Activated CD4-positive, alpha-beta T cell treated with anti-CD3 and anti-CD28 coated beads for 1 hour (primary cell): ENCODE measurements at places on chromosomes 1 and 21.

GRCh38 chr1:226051365-226051764 is 11.2 kb upstream of the H3-3A start:
- no peak for DNase-seq

DNA sequence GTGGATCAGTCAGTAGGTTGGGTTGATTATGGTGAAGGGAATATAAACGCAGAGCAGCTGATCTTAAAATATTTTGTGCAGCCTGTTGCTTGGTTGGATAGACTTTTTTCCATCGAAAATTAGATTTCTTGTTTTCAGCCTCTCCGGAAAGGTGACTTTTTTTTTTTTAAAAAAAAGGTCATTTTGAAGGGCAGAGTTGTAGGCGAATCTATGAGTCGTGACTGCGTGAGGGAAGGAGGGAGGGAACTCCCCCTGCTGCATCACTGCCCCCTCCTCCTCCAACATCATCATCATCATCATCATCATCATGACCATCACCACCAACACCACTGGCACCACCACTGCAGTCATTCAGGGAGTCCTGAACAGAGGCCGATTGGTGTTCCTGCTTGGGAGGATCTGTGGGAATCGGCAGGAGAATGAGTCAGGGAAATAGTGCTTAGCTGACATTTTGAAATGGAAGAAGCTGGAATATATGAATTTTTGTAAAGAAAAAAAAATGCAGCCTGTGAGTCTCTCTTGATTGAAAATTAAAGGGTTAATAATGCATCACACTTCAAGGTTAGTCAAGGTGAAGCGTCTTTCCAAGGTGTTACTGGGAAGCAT is 1.2 kb downstream of the ATP1B1 start:
- DNase-seq, result no peak

DNA sequence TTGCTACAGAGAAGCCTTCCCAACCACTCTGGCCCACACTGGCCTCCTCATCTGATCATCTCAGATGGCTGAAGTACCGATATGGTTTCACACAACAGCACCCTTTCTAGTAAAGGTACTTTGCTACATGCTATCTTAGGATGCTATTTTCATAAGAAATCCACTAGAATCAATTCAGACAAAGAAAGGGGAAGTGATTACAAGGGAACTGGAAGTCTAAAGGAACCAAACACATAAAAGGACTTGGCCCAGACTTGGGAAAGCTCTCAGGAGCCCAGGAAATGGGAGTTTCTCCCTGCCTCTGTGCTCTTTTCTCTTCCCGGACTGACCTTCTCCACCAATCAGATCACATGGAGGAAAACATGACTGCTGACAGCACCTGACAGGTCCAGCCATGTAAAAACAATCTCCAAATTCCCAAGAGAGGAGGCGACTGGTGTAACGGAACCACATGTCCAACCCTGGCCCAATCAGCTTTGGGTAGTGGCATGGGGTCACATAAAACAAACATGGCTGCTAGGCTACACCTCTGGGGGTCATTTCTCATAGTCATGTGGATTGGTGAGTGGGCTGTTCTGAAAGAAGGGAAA is 12.7 kb upstream of the FOXE3 start:
- DNase-seq, result no peak

DNA sequence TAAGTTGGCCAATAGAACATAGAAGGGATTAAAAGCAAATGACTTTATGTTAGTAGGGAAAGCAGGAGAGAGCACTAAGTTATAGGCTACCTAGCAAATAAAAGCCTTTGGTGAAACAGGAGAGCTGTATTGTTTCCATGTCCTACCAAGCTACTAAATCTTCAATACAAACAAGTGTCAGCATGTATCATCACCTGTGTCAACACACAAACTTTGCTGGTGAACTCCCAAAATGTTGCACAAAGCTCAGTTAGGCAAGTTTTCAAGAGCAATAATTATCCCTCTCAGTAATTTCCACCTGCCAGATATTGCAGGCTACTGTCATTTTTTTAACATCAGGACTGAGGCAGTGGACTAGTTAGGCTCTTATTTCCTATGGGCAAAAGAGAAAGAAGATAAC is 77.7 kb upstream of the ADAM30 start:
- DNase-seq, result no peak

DNA sequence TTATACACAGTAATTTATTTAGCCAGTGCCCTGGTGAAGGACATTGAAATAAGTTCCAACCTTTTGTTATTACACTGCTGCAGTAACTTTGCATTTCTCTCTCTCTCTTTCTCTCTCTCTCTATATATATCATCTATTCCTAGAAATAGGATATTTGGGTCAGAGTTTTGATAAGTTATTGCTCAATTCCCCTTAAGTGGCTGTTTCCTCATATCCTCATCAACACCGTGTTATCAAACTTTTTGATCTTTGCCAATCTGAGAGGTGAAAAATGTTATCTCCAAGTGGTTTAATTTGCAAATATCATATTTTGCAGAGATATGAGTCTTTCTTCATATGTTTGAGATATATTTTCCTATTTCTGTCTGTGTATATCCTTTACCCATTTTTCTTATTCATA is 1.6 kb upstream of the SRSF4 start:
- DNase-seq, result no peak
